A549 (cell line): ENCODE measurements at places on chromosomes 16 and 17. TPM values are rescaled to one million over a fixed set of nuclear protein-coding genes. Genes with fewer than 3 reads are reported as not detected.

Gene TPSD1
- not detected in 3 replicates for polyA plus RNA-seq

Gene ACE
- polyA plus RNA-seq, result 0.31 to 0.52 TPM (median 0.32 TPM) in 3 replicates

Gene RNF135
- polyA plus RNA-seq, result 23.1 to 25.8 TPM (median 24.7 TPM) in 3 replicates

Gene OR1A1
- not detected in 3 replicates for polyA plus RNA-seq
